ENCODE measurements at places on chromosomes 2 and 18.

DNA sequence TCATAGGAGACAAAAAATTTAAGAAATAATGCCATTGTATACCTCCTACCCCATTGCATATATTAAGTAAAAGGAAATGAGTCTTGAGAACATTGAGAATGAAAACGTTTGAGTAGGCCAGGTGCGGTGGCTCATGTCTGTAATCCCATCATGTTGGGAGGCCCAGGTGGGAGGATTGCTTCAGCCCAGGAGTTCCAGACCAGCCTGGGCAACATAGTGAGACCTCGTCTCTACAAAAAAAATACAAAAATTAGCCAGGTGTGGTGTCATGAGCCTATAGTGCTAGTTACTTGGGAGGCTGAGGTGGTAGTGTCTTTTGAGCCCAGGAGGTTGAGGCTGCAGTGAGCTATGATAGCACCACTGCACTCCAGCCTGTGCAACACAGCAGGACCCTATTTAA, 107.7 kb upstream of the MGAT5 start:
- DNase-seq: no peak

GRCh38 chr2:190093793-190094192, 31.3 kb upstream of the MSTN start:
- peak; percentile 86 for DNase-seq

DNA sequence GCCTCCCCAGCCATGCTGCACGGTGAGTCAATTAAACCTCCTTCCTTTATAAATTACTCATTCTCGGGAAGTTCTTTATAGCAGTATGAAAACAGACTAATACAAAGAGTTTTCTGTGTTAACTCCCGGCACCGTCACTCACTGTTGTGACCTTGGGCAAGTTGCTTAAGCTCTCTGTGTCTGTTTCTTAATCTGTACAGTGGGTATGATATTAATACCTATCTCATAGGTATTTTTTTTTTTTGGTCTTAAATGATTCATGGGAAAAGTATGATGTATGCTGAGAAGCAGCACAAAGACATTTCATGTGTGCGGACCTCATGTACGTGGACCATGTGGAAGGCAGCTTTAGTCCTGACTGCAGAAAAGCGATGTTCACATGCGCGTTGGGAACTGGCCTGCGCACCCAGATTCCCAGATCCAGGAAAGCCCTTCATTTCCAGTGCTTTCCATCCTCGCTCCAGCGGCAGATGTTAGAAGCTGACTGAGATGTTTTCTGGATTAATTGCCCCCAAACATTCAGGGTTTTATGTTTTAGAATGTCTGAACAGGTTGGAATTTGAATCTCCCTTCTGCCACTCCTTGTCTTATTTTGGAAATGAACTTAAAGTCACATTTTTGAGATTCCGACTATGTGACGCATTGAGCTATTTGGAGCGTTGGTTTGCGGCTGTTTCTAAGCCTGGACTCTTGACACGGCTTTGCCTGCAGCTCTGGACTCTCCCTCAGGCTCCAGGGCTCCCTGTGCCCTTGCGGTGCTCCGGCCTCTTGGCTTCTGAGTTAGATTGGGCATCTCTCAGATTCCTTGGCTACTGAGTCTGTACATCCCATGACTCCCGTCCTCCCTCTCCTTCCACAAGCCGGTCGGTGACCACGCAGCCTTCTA, 61.4 kb downstream of the SLC4A3 start:
- no peak for DNase-seq

DNA sequence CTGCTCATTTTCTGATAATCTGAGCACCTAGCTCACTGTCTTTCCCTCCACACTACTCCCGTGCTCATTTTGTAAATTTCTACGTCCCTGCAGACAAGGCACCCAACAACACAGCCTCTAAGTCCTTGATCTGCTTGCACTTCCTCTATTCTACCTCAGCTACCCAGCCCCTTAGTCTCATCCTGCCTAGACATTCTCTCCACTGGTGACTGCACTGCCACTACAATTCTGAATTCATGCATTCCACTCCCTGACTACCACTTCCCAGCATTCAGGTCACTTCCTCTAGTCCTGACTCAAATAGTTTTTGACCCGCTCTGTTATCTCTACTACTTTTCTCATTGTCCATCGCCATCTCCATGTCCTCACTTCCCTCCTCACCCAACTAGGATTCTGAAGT, 155.7 kb downstream of the DYM start:
- DNase-seq: no peak

- DNase-seq: no peak
Observed at GRCh38 chr18:35136248-35136647, 95.0 kb downstream of the MAPRE2 start.

- DNase-seq: no peak
Observed at GRCh38 chr2:12684471-12684936, 32.2 kb upstream of the TRIB2 start.

DNA sequence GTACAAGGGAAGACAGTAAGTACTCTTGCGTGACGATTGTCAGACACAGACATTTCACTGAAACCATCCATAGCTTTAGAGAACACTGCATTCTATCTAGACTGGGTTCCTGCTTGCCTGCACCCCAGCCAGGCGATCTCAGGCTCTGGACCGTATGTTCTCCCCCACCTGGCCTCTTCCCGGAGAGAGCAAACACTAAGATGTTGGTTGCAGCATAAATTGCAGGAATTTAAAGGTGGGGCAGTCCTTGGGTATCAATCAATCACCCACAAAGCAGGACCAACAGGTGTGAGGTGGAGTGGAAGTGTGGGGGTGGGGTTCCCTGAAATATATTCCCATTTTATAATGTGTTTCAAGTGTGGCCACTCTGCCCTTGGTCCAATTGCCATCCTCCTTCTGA, 103.6 kb upstream of the TGFA start:
- no peak for DNase-seq

GRCh38 chr2:62209427-62209991, 13.6 kb downstream of the B3GNT2 start:
- DNase-seq: no peak

DNA sequence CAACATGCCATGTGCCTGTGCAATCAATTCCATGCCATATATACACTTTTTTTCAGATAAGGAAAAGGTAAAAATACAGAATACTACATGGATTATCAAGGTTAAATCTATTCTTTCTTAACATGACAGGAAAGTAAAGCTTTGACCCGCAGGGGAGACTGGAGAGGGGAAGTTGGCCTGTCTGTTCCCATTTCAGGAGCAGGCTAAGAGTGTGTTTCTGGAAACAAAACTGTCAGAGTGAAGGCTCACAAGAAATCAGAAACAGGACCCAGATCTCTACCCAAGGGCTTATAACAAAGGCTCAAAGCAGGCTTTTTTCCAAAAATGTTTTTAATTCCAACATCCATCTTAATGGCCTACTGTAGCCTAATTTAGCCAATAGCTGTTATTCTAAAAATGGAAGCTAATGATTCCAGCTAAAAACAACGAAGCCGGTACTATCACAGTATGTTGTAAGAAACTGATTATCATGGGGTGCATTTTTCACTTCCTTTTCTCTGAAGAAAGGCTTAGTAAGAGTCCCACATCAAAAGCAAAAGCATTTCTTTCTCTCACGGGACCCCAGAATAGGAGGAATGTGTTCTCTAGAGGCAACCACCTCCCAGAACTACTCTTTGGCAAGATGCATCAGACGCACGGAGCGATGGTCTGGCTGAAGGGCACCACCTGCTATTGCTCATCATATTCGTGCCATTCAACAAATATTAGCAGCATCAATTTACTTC, 41.4 kb downstream of the FECH start:
- DNase-seq: peak; percentile 81

GRCh38 chr2:170301626-170302025, 123.7 kb downstream of the MYO3B start:
- DNase-seq: no peak

DNA sequence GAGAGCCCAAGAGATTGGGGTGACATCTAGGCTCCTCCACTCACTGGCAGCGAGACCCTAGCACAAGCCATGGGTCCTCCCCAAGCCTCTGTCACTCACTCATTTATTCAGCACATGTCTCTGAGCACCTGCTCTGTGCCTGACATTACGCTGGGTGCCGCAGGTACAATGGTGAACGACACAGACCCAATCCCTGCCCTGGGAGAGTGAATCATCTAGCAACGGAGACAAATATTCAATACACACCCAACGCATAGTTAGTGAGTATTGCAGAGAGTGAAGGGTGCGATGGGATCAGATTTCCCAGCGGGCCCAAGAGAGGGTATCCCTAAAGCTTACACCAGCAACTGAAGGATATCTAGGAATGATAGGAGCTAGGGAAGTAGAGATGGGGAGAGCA, 45.5 kb downstream of the ZFP36L2 start:
- DNase-seq: no peak

DNA sequence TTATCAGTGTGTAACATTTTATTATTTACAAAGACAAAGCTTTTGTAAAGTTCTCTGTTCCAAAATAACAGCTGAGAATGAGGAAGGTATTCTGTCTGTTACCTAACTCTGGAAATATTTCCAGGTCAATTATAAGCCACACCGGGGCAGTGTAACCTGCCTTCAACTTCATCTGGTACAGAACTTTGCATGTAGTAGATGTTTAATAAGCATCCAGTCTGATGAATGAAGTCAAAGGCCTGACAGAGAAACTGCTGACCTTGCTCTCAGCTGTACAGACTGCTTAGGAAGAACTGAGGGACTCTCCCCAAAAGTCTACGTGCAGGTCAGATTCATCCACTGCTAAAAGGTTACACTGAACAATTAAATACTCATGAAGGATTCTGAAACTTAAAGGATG, 43.3 kb downstream of the WDFY1 start:
- no peak for DNase-seq

- DNase-seq: no peak
Observed at GRCh38 chr2:216355711-216356110, 16.6 kb downstream of the MARCHF4 start.

- peak; percentile 47 for DNase-seq
Observed at GRCh38 chr2:8684540-8684877, 2.7 kb downstream of the ID2 start.

DNA sequence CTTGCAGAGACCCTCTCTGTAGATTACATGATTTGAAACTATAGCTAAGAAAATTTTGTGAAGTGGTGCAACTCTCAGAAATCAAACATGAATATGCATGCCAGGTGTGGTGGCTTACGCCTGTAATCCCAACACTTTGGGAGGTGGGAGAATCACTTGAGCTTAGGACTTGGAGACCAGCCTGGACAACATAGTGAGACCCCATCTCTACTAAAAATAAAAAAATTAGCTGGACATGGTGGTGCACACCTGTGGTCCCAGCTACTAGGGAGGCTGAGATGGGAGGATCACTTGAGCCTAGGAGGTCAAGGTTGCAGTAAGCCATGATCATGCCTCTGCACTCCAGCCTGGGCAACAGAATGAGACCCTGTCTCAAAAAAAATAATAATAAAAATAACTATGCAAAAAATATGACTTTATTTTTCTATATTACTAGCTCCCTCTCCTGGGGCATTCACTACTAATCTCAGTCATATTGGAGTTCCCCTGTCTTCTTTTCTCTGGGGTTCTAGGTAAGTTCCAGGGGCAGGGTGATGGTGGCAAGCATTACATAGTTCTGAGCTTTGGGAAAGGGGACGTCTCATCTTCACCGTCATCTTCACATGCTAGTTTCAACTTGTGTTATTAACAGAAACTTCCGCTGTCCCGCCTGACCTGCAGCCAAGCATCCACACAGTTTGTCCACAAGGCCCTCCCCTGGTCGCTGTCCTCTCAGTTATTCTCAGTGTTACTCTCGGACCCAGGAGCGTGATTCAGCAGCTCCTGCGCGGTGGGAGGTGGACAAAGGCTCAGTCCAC, 96.8 kb upstream of the MBOAT2 start:
- no peak for DNase-seq

DNA sequence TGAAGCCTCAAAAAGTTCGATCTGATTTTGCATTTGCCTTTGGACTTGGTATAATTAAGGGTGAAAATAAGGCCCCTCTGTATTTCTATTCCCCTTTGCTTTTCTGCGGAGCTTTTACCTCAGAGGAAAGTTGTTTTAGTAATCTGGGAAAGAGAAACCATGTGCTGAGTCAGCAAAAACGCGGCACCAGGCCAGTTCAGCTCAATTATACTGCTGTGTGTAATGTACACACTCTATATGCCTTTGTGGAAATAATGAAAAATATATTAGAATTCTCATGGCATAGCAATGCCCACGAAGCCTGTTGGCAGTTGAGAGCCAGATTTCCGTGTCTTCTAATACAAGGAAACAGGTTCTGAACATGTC, 161.9 kb upstream of the SIX2 start:
- DNase-seq: no peak

DNA sequence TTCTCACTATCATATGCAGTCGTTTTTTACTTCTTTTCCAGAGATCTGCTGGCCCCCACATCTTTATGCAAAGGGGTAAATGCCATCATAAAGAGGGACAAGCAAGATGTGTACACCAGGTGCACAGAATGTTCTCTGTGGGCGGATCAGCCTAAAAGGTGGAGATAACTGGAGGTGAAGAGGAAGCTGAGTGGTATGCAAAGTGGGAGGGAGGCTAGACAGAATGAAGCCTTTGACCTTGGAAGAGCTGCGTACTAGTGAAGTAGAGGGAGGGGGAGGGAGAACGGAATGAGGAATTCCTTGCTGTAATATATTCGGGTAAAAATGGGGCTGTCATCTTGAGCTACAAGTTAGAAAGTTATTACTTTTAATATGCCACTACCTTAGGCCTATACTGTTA, 287.5 kb upstream of the VRK2 start:
- DNase-seq: no peak

- DNase-seq: no peak
Observed at GRCh38 chr2:85514323-85514722, 24.6 kb upstream of the MAT2A start.

DNA sequence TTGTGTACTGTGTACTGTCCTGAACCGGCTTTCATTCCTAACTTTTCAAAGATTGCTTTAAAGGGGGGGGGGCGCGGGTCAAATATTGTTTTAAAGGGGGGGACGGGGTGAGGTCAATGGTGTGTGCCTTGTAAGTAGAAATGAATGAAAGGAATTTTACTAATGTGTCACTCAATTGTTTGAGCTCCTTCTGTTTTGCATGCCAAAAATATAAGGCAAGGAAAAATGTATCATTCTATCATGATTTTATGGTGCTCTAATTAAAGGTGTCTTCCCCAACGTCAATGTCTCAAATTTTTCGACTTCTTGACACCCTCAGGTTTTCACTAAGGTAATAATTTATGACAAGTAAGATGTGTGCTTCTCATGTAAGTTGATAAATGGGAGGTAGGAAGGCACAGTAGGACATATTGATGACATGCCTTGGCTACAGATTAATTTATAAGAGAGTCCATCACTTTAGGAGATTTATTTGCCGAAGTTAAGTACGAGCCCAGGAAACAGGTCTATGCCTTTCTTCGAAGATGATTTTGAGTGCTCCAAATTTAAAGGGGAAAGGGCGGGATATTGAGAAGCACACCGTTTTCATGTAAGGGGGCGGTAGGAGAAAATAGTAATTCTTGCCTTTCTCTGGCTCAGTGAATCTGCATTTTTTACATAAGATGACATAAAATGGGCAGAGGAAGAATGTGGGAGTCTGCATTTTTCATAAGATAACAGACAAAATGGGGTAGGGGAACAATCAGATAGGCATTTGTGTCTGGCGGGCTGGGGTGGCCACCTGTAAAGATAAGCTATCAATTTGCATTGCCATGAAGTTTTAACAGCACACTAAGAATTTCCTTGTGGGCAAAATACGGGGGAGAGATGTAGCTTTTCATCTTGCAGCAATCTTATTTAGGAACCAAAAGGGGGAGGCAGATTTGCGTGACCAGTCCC, 1.2 kb upstream of the TRAPPC8 start:
- DNase-seq: no peak

All from inflammatory macrophage treated with lipopolysaccharide for 4 hours (primary cell).